ENCODE measurements at places on chromosomes 11 and 22.

DNA sequence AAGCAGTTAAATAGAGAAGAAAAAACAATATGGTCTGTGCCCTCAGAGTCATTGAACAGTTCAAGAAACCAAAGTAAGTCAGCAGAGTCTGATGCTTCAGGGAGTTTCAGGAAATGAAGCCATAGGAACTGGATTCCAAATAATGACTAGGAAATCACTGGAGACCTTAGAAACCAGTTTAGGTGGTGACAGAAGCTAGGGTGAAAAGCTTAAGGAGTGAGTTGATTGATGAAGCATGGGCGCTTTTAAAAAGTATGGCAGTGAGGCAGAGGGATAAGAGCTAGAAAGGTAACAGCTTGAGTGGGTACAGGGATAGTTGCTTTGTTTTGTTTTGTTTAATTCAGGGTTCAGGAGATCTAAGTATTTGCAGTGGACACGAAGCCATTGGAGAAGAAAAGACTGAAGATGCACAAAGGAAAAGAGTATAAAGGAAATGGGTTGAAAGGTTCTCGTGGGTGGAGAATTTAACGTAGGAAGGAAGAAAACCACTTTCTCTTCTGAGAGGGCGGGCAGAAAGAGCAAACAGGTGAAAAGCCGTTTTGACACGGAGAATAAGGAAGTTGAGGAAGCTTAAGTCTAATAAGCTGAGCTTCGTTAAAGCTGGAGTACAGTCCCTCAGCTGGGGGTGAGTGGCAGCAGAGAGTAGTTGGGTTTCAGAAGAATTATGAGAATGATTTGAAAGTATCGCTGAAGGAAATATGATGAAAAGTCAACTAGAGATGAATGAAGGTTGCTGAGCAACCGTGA, 14.8 kb downstream of the SGSM3 start:
- DNase-seq: peak; percentile 66

- no peak for DNase-seq
Measured at GRCh38 chr11:66858186-66858938, 1.5 kb downstream of the LRFN4 start.

- DNase-seq: no peak
Measured at GRCh38 chr11:74332291-74332690, 20.9 kb upstream of the P4HA3 start.

GRCh38 chr11:13954591-13954990, 7.9 kb upstream of the SPON1 start:
- no peak for DNase-seq

- DNase-seq: no peak
Measured at GRCh38 chr11:80284946-80285785, 844.3 kb upstream of the TENM4 start.

DNA sequence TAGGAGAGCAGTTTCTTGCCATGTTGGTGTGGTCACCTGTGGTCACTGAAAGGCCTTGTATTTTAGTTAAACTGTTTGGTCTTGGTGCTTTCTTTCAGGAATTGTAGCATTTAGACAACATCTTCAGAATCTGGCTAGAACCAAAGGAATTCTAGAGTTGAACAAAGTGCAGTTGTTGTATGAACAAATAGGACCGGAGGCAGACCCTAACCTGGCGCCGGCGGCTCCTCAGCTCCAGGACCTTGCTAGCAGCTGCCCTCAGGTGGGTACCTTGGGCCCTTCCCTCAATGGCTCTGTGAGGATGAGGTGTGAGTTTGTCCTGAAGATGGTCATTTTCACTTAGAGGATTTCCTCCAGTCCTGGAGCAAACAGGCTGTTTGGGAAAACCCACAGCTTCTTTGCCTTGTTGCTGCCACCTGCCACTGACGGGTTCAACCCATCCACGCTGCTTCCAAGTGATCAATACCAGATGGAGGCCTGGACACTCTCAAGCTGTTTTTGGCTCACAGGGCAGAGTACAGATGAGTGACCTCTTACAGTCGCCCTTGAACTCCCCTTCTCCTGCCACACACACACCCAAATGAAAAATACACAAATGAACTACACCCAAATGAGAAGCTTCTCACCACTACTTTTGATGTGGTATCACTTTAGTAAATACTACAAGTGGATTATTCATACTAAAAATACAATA, 45.2 kb downstream of the PPP2R1B start:
- DNase-seq: no peak

- no peak for DNase-seq
Measured at GRCh38 chr11:61445516-61445915, 15.6 kb downstream of the SDHAF2 start.

- no peak for DNase-seq
Measured at GRCh38 chr11:58923300-58923788, 15.9 kb upstream of the GLYATL1 start.

- peak; percentile 31 for DNase-seq
Measured at GRCh38 chr11:94472916-94473799, 20.5 kb downstream of the MRE11 start.

DNA sequence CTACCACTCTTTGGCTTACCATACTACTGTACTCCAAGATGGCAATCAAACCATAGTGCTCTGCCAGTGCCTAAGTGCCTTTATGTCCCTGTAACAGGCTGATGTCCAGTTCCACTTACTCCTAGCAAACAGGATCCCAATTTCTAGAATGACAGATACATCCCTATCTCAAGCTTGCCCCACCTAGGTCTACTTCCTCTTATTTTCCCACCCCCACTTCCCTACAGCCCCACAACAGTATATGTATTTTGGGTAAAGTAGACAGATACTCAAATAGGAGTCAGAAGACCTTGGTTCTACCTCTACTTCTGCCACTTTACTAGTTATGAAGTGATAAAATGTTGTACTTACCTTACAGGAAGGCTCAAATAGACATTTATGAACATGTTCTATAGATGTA, 24.1 kb downstream of the SIK3 start:
- DNase-seq: no peak

GRCh38 chr11:17452668-17453067, 24.0 kb downstream of the ABCC8 start:
- no peak for DNase-seq

- peak; percentile 31 for DNase-seq
Measured at GRCh38 chr11:109984634-109985289, 108.4 kb upstream of the ZC3H12C start.

DNA sequence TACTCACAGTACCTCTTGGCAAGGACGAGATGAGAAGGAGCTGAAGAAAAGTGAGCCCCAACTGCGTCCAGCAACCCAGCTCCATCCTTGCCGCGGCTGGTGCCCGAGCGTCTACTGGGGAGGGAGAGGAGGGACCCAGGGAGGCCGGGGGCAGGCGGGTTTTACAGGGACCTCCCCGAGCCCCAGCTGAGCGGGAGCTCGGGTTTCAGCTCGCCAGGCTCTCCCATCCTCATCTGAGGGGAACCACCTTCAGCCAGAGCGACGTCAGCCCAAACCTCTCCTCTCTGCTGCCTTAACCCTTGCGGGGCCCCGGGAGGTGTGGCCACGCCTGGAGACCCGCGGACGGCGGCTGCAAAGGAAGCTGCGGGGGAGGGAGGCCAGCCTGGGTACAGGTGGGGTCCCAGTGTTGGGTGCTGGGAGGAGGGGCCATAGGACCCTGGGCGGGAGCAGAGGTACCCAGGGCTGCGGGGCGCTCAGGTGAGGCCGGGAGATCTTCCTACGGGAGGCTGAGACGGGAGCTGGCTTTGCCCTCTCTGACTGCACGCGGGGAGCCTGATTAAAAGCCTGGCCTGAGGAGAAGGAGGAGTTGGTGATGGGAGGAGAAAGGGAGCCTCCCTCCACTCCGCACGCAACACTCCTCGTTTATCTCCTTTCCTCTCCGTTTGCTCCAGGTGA, at the start of gene PAMR1:
TSS of gene PAMR1 (minus strand) at position 116 of the 675 bp plus-strand sequence. CDS start at position 85, 31 bp downstream.
- peak; percentile 42 for DNase-seq

DNA sequence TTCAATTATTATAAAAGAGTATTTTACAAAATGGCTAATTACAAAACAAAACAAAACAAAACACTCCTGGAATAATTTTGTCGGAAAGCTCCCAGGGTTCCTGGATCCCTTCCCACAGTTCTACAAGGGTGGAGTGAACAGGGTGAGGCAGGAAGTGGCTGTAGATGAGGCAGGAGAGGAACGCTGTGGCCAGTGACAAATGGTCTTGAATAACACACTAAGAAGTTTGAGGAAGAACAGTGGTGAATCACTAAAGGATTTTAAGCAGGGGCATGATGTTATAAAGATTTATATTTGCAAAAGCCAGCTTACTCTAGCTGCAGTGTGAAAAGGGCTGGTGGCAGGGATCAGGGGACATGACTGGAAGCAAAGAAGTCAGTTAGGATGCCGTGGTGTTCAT, 33.8 kb upstream of the APOA1 start:
- DNase-seq: no peak

GRCh38 chr22:49861642-49862495, 8.2 kb downstream of the ZBED4 start:
- DNase-seq: no peak

GRCh38 chr11:69801513-69802335, 17.5 kb downstream of the FGF3 start:
- peak; percentile 69 for DNase-seq

DNA sequence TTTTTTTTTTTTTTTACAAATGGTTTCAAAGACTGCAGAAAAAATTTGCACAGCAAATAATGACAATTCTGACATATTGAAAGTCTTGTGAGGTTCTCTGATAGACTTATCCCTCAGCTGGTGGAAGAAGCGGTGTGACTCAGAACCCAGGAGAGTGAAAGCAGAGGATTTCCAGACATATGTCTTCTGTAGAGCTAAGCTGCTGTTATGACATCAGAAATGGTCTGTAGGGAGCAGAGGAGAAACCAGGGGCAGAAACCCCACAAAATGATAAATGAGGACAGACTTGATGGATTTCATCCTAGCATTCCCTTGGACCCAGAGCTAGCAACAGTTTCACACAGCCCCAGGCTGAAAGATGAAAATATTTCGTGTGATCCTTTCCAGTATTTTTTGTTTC, 582.6 kb downstream of the METTL15 start:
- no peak for DNase-seq

- DNase-seq: no peak
Measured at GRCh38 chr11:28472904-28473303, 364.7 kb downstream of the METTL15 start.

- no peak for DNase-seq
Measured at GRCh38 chr11:6615882-6616585, 3.2 kb downstream of the TPP1 start.

DNA sequence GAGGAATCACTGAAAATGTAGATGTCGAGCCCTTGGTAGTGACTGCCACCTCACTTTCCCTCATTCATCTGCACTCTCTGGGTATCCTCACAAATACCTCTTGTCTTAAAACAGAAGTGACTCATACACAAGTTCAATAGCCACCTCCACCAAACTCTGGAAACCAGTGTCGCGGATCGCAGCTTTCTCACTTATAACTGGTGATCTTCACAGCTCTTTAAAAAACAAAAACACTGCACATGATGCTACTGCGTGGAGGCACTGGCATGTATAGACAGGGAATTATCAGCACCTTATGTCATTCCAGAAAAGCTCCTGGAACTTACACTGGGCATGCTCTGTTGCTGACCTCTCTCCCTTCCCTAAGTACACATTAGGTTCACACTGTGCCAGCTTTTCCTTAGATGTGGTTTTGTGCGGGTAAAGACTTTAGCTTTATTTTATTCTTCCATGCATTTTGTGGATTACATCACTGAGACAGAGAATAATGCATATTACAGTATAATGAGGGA, 425.5 kb upstream of the CADM1 start:
- peak; percentile 23 for DNase-seq

DNA sequence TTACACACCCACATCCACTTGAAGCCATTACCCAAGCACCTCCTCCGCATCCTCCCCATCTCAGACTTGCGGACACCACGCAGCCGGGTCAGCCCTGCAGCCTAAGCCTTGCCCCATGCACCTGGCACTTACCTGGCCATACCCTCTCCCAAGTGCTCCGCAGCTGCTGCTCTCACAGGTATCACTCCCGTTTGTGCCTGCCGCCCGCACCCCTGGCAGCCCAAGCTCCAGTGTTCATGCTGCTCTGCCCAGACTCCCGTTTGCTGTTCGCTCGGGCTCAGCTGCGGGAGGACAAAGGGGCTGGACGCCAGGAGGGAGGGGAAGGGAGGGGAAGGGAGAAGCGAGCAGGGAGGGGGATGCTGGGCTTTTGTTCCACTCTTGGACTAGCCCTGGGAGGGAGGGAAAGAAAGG, at the start of gene KLHL35:
TSS of gene KLHL35 (minus strand) at position 293 of the 411 bp plus-strand sequence. CDS start 2,574 bp downstream, outside the sequence.
- DNase-seq: no peak

DNA sequence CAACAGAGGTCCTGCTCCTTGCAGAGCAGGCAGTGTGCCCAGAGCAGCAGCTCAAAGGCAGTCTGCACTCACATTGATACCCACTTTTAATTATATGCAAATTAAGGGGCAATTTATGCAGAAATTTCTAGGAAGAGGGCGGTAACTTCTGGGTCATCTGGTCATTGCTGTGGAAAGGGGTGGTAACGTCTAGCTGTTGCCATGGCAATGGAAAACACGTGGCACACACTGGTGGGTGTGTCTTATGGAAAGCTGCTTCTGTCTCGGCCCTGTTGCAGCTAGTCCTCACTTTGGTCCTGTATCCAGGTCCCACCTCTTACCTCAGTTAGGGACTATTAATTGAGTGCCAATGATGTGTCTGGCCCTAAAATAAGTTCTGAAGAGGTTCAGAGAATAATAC, 36.8 kb downstream of the BARX2 start:
- no peak for DNase-seq

GRCh38 chr22:39439170-39439569, 17.6 kb upstream of the MGAT3 start:
- DNase-seq: no peak

DNA sequence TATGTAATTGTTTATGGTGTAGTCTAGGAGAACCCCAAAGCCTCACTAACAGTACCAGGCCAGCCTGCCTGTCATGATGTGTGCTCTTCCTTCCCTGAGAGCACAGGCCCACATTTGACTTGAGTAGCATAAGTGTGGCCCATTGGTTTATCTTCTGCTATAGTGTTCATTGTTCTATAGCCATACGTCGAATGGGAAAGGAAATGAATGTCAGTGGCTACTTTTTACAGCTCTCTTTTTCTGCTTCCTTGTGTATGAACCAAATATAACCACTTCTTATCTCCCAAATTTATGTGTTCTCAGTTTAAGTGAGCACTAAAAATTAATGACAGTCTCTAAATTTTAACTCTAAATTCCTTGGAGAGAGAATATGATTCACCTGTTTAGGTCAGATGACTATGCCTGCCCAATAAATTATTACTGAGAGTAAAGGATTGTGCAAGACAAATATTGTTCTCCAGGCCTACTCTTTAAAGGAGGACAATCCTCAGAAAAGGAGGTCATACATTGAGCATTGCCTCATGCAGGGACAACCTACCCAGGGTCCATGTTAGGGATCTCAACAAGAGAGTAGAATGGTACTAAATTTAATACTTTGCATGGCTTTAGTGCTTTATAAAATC, 222.9 kb upstream of the ARHGAP20 start:
- no peak for DNase-seq

- DNase-seq: no peak
Measured at GRCh38 chr11:47162426-47162825, 14.3 kb downstream of the ARFGAP2 start.

All from GM13977 (cell line).